ENCODE measurements at places on chromosomes 1 and 21.

GRCh38 chr1:1926886-1927660, 8.0 kb upstream of the TMEM52 start:
- DNase-seq, result no peak

DNA sequence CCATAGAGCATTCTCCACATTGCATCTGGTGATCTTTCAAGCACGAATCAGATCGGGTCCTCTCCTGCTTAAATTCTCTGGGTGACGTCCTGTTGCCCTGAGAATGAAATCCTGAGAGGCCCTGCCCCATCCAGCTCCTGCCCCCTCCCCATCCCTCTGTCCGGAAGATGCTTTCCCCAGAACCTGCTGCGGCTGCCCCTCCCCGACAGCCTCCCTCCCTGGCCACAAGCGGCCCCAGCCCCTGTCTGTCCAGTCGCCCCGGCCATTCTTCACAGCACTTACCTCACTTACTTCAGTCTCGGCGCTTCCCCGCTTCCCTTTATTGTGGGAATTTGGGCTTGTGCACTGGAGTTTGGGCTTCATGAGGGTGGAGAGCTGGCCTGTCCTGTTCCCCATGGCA, 40.3 kb downstream of the TAS1R2 start:
- no peak for DNase-seq

DNA sequence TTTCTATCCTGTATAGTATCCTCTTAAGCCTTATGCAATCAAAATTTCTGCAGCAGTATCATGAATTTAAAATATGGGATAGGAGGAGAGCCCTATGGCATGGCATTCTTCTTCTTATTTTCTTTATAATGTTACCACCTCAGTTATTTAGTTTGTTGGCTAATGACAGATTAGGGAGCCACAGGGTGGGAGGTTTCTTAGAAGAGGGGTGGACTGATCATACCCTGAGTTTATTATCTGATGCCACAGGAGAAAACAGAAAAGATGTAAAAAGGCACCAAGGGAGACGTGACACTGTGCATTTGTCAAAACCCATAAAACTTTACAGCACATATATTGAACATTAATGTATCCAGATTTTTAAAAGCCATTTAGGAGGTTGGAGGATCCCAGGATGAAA, 66.9 kb downstream of the LRRC8D start:
- DNase-seq, result no peak

GRCh38 chr1:238404481-238404880, 513.8 kb upstream of the ZP4 start:
- no peak for DNase-seq

- no peak for DNase-seq
Measured at GRCh38 chr1:22447621-22448111, 4.0 kb upstream of the ZBTB40 start.

DNA sequence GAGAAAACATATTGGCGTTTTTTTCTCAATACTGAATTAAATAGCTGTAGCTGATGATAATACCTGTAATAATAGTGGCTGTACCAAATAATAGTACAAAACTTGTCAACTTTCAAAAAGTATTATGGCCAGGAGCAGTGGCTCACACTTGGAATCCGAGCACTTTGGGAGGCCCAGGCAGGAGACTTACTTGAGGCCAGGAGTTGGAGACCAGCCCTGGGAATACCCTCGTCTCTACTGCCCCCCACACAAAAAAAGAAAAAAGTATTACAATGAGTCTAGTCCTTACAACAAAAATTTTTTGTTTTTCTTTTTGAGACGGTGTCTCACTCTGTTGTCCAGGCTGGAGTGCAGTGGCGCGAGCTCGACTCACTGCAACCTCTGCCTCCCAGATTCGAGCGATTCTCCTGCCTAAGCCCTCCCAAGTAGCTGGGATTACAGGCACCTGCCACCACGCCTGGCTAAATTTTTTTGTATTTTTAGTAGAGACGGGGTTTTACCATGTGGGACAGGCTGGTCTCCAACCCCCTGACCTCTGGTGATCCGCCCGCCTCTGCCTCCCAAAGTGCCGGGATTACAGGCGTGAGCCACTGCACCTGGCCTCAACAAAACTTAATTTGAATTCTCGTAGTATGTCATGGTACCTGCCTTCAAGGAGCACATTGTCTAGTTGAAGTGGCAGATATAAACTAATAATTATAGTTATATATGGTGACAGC, 1.4 kb downstream of the RBBP4 start:
- DNase-seq, result no peak

DNA sequence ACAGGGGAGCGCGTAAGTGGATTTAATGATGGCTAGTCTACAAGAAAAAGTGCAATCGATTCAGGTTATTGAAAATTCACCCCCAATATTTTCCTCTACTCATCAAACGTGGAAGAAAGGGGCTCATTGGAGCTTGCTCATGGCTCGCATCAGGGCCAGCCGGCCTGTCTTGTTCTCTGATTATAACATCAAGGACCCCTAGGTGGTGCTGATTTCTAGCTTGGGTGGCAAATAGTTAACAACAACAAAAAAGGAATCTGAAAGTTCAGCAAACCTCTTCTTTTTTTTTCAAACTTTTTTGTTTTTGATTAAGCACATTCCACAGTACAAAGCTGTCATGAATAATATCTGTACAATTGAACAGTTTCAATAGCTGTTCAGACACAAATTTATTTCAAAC, 35.8 kb upstream of the SOD1 start:
- DNase-seq, result no peak

GRCh38 chr1:11383553-11384169, 95.3 kb upstream of the DISP3 start:
- DNase-seq, result no peak

GRCh38 chr1:230270559-230271281, 155.4 kb downstream of the PGBD5 start:
- DNase-seq, result no peak

DNA sequence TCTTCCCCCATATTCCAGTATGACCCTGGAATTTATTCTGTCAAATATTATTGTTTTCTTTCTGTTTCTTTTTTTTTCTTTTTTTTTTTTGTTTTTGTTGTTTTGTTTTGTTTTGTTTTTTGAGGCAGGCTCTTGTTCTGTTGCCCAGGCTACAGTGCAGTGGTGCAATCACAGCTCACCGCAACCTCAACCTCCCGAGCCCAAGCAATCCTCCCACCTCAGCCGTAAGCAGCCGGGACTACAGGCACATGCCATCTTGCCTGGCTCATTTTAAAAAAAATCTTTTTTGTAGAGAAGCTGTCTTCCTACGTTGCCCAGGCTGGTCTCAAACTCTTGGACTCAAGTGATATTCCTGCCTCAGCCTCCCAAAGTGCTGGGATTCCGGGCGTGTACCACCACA, 237.6 kb downstream of the SMYD3 start:
- no peak for DNase-seq
